ENCODE measurements at places on chromosomes 6 and 20.

- no peak for DNase-seq
These were observed 25.2 kb downstream of the GHRH start for GRCh38 chr20:37236462-37236861.

DNA sequence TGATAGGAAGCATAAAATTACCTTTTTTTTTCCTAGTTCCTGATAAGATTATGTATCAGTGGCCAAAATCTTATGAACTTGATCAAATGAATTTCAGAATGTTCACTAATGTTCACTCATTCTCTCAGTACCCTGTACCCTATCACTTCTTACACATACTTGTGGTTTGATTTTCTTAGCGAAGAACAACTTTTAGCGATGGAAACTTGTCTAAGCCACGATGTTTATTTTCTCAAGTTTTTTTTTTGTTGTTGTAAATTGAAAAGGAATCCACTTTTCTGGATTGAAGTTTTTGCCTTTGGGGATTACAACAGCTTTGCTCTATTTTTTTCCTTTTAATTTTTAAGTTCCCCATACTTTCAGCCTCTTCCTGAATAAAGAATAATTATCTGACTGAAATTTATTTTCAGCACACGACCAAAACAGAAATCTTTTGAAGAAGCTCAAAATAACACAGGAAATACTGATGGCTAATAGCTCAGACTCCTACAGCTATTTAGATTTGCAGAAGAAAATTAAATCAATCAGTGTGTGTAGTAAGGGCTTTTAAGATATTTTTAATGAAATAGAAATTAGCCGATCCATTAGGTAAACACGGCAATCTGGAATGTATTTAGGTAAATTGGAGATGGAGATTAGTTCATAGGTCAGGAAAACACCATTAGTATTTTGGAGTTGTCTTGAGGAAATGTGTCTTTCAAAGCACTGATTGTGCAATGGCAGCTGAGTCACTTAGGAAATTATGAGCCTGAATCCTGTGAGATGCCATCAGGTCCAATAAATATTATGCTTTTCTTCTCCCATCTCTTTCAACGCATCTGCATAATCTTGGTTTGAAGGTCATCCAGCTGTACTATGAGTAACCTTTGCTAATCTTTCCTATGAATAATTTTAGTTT is 217.5 kb downstream of the GJA1 start:
- DNase-seq = no peak

DNA sequence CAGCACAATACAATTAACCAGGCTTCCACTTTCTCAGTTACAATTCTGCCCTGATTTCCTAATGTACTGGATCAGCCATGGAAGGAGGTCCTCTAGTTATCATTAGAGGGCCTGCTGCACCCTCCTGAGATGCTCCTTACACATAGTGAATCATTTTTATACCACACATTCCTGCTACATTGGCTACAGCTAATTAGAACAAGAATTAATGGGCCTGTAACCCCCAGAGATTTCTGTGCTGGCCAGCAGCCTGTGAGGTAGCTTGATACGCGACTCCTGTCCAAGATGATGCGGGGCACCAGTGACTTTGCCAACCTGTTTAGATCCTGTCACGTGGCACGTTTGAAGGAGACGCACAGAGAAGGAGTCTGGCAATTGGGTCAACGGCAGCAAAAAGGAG is 422.8 kb downstream of the EPM2A start:
- DNase-seq = no peak

DNA sequence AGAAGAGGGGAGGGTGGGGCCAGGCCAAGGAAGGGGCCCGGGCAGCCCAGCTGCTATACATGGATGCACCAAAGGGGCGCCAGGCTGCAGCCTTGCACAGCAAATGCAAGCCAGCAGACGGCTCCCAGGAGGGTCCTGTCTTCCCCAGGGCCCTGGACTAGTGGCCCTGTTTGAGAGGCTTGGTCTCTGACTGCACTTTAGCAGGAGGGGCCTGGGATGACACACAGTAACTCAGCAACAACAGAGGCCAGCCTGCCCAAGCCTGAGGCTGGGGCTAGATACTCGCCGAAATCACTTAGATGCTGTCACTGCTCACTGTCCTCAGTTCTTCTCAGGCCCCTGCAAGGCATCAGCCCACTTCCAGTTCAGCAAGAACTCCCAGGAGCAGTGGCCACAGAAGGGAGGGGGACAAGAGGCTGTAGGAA is 73.5 kb downstream of the TRAM2 start:
- DNase-seq = no peak

- no peak for DNase-seq
These were observed 7.4 kb downstream of the SENP6 start for GRCh38 chr6:75608956-75609533.

GRCh38 chr6:13914351-13914750 is 10.4 kb upstream of the RNF182 start:
- DNase-seq = no peak

DNA sequence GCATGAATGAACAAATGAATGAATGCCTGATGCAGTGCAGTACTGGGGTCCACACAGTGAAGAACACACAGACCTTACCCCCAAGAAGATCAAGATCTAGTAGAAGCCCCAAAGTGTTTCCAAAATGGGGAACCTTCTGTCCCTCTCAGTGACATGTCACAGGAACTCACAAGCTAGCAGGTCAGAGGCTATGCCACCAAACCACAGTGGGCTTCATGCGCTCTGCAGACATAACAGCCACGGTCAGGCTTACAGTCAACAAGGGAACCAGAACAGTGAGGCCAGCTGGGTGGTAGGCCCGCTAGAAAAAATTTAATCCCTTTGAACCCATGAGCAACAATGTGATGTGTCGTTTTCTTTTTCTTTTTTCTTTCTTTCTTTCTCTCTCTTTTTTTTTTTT is 20.2 kb upstream of the ARFGEF2 start:
- DNase-seq = no peak

DNA sequence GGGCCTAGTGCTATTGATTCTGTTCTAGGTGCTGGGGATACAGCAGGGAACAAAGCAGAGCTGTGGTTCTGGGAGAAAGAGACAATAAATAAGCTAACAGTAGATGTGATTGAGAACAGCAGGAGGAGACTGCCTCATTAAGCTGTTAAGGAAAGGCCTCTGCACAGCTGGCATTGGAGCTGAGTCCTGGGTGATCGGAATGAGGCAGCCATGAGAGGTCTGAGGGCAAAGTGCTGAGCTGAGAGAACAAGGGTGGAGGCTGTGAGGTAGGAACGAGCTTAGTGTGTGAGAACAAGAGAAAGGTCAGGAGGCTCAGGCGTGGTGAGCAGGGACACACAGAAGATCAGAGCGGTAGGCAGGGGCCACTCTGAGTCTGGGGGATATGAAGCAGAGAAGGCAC is 18.3 kb downstream of the DDX27 start:
- no peak for DNase-seq

GRCh38 chr6:161061576-161061975 is 70.0 kb downstream of the MAP3K4 start:
- DNase-seq = no peak

GRCh38 chr20:57231951-57232428 is 34.5 kb downstream of the BMP7 start:
- DNase-seq = no peak

- DNase-seq = no peak
These were observed 36.8 kb downstream of the ZMYND8 start for GRCh38 chr20:47319517-47320252.

DNA sequence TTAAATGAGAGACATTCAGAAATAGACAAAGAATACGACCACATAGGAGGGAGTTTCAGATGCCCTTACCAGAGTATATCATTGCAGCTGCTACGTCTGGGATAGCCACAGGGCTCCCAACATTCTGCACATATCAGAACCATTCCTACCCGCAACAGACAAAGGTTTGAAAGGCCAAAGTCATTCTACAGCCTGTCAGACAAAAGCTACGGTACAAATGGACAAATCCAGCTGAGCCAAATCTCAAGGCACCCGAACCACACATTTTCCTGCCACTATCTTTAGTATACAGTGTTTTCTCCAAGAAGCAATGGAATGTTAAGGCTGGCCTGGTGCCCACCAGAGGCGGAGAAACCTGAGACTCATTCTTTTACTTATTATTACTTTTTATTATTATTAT is 30.5 kb upstream of the LYRM2 start:
- DNase-seq = no peak

DNA sequence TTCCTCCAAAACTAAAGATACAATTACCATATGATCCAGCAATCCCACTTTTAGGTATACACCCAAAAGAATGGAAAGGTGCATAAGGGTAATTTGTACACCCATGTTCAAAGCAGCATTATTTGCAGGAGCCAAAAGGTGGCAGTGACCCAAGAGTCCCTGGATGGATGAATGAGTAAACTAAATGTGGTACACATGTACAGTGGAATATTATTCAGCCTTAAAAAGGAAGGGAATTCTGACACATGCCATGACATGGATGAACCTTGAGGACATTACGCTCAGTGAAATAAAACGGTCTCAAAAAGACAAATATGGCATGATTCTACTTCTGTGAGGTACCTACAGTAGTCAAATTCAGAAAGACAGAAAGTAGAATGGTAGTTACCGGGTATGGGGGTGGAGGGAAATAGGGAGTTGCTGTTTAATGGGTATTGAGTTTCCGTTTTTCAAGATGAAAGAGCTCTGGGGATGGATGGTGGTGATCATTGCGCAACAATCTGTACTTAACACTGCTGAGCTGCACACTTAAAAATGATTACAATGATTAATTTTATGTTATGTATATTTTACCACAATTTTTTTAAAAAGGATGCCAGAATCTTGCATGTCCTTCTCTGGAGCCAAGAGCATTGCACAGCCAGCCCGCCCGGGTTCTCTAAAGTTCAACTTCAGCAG is 518.9 kb upstream of the JARID2 start:
- no peak for DNase-seq

DNA sequence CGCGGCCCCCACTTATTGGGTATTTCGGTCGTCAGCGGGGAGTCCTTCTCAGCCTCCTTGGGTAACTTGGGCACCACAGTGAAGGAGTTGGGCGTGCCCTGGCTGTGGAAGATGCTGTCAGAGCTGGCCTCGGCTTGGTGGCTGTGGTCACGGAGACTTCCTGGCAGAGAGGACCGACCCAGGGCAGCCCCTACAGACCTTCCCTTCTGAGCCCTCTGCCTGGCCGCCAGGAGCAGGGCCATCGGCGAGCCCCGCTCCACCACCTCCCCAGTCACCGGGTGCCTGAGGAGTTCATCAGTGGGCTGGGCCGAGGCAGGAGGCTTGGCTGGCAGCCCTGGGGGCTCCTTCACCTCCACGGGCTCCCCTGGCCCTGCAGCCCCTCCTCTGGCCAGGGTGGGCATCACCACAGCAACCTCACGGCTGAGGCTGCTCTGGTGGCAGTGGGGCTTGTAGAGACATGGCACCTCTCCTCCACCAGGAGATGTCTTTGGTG is 37.2 kb downstream of the C6orf132 start:
- DNase-seq = no peak

DNA sequence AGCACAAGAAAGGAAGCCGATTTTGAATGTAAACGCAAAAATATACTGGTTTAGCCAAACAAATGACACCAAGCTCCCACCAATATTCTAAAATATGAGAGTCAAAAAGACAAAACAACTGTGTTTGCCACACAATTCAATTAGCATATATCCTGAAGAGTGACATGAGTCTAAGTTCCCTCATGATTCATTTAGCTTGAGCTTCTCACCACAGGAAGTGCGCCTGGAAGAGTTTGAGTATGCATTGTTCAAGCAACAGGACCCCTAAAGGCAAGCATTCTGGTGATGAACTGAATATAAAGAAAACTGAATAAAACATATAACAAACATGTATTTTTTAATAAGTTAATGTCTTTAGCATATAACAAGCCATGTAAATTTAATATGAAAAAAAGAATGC is 115.2 kb upstream of the RUNX2 start:
- DNase-seq = no peak

- no peak for DNase-seq
These were observed 849 bp upstream of the BMP7 start for GRCh38 chr20:57267158-57267821.

GRCh38 chr6:166589786-166590574 is 3.5 kb upstream of the RAMACL start:
- no peak for DNase-seq

DNA sequence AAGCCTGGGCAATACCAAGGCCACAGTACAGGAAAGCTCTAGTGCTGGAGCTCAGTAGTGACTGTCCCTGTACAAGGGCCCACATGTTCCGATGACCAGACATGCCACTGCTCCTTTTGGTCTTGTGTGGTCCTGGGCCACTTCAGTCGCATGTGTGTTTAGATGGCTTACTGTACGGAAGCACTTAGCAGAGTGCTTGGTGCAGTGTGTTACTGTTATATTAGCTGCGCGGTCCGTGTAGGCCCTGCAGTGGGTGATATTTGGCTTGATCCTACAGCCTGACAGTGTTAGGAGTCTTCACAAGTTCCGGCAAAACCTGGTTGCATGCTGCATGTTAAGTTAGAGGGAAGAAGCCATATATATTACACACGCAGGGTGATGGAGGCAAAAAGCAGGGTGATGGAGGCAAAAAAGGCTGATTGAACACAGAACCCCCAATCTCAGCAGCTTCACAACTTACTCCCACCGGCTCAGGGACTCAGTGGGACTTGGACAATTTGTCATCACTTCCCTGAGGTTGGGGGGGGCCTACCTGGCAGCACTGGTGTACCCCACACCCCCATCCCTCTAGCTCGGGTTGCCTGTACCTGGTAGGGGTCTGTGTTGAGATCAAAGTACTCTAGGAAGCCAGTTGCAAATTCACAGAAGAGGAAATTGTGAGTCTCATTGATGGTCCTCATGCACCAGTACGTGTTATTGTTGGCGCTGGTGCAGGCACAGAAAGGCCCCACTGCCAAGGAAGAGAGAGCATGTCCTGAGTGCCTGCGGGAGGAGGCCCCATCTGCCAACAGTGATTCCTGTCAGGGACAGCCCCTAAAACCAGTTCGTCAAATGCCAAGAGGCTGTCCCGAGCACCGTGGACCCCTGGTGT is 122.6 kb downstream of the SULF2 start:
- no peak for DNase-seq

- no peak for DNase-seq
These were observed 26.6 kb upstream of the DAAM2 start for GRCh38 chr6:39765508-39766065.

GRCh38 chr20:62651285-62652021 is 9.2 kb downstream of the SLCO4A1 start:
- DNase-seq = peak; percentile 90

DNA sequence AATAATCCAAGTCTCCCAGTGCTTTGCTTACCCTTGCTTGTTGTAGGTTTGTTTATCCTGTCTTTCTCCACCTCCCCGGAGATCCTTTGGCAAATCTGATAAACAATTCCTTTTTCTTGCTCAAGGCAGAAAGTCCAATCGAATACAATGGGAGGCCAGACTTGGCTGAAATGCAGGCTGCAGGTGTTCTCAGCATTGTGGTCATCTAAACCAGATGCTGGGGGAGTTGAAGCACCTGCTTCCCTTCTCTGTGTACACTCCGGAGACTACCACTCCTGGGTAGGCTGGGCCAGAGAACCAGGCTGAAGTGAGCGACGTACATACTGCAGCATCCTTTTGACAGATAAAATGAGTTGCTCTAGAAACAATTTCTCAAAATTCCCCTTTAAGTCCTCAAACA is 82.6 kb upstream of the PREP start:
- DNase-seq = no peak

GRCh38 chr6:166335378-166336302 is 6.7 kb downstream of the SFT2D1 start:
- no peak for DNase-seq

Data from activated CD4-positive, alpha-beta T cell treated with anti-CD3 and anti-CD28 coated beads, Interleukin-2, amount 50 U/mL, for 1 hour (primary cell).